ENCODE measurements at places on chromosomes 2 and 18. TPM values are rescaled to one million over a fixed set of nuclear protein-coding genes. Genes with fewer than 3 reads are reported as not detected.
A peak's percentile ranks its signal among the peaks of the same experiment; 100 is the strongest.

GRCh38 chr2:176755537-176756135 is 457.0 kb upstream of the HNRNPA3 start:
- H3K27me3 ChIP-seq = no peaks in the 10 kb centered on the region
- no peak overlapping the region for H3K27ac ChIP-seq
- H3K4me1 ChIP-seq = no peaks in the 10 kb centered on the region

DNA sequence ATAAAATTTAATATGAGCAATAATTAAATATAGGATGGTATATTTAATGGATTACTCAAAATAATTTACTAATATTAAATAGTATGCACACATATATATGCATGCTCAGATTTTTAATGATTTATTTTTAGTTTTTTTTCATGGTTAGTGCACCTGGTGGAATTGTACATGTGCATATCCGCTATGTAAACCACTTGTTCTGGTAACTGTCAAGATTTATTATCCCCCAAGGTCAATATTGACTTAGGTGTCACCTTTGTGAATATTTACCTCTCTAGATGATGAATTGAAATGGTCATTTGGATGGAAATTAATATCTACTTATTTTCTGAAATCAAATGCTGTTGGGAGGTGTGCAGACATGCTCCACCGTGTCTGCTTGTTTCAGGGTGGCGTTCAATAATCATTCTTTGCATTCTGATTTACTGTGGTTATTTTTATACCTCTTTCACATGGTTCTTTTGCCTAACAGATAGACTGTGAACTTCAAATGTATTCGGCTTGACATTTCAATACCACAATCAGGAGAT is 14.7 kb downstream of the CNTNAP5 start:
- no peaks in the 10 kb centered on the region for H3K27me3 ChIP-seq
- no peak for DNase-seq
- no peaks in the 10 kb centered on the region for H3K4me1 ChIP-seq
- no peak overlapping the region for H3K4me3 ChIP-seq
- H3K27ac ChIP-seq = no peak overlapping the region

The TRABD2A gene
- total RNA-seq = 3.0 TPM

The HOXD12 gene
- 0.76 TPM for total RNA-seq

GRCh38 chr2:218820746-218821369 is 10.7 kb downstream of the PRKAG3 start:
- DNase-seq = no peak
- no peak overlapping the region for H3K27ac ChIP-seq
- no peak overlapping the region for H3K4me3 ChIP-seq

The CDH19 gene
- total RNA-seq = 1.8 TPM

The RAB17 gene
- total RNA-seq = 3.5 TPM

GRCh38 chr2:49404108-49404507 is 249.8 kb upstream of the FSHR start:
- H3K4me1 ChIP-seq = no peaks in the 10 kb centered on the region
- no peak overlapping the region for H3K4me3 ChIP-seq
- no peaks in the 10 kb centered on the region for H3K36me3 ChIP-seq
- no peak for DNase-seq
- H3K27ac ChIP-seq = no peak overlapping the region

DNA sequence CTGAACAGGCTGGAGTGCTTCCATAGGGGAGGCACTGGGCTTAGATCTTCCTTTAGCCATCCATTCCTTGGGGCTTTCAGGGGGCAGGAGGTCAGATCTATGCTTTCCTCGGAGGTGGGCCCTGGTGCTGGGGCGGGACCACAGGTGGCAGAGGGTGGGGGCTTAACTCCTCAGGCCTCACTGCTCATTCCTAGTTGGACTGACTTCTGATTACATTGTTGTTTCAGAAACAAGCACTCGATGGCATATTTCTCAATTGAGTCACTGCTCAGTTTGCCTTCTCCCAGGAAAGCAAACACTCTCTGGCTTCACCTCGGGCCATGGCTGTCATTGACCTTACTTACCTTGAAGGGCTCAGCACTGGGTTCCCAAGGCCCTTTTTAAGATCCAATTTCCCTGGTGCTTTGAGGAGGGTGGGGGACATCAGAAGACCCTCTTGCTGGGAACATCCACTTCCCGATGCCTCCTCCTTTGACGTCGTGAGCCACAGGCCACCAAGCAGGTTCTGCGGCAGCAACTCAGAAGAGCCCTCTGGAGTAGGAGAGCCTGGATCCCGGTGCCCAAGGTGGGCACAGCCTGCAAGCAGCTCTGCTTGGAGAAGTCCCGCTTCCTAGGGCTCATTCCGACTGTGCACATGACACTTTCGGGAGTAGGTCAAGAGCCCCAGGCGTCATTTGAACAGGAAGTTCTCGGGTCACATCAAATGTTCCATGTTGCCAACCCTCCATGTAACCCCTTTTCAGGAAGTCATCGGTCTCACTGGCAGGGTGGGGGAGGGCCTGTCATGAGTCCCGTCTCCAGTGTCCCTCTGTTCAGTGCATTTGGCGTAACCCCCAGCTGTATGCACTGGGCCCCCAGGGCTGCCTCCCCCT is 40.6 kb downstream of the SDC1 start:
- H3K27ac ChIP-seq = no peak overlapping the region
- H3K4me1 ChIP-seq = no peaks in the 10 kb centered on the region
- DNase-seq = no peak
- H3K36me3 ChIP-seq = no peaks in the 10 kb centered on the region
- no peaks in the 10 kb centered on the region for H3K27me3 ChIP-seq

DNA sequence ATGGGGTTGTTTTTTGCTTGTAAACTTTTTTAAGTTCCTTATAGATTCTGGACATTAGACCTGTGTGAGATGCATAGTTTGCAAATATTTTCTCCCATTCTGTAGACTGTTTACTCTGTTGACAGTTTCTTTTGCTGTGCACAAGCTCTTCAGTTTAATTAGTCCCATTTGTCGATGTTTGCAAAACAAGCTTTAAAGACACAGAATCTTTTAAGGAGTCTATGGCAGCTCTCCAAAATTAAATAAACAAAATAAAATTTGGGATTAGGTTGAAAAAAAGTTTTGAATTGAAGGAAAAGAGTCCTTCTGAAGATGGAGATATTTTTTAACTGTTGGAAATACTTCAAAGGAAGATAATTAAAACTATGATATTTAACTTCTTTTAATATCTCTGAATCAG is 88.8 kb downstream of the MAP3K20 start:
- no peak overlapping the region for H3K4me3 ChIP-seq
- H3K27ac ChIP-seq = peak overlapping the region; percentile 35
- H3K4me1 ChIP-seq = no peaks in the 10 kb centered on the region
- no peaks in the 10 kb centered on the region for H3K27me3 ChIP-seq
- DNase-seq = no peak

The IGFBP5 gene
- total RNA-seq = 666 TPM

- no peaks in the 10 kb centered on the region for H3K36me3 ChIP-seq
- no peak overlapping the region for H3K4me3 ChIP-seq
- no peak for DNase-seq
- H3K4me1 ChIP-seq = no peaks in the 10 kb centered on the region
- no peak overlapping the region for H3K27ac ChIP-seq
Observed at GRCh38 chr2:156057647-156058046, 274.9 kb downstream of the NR4A2 start.

DNA sequence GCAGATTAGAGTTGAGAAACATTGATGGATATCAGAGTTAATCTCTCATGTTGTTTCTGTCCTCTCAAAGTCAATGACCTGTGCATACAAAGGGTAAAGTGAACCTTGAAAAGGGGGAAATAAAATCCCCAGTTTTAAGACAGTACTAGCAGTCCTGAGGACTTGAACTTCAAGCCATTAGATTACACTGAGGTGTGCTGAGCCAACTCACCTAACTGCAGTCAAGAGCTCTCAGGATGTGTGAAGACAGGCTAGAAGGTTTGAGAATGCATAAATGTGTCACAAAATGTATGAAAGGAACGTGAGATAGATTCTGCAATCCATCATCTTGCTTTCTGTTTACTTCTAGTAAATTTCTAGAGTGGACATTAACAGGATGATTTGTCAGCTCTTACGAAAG is 35.5 kb downstream of the DOCK10 start:
- no peak for DNase-seq
- H3K36me3 ChIP-seq = no peaks in the 10 kb centered on the region
- H3K4me3 ChIP-seq = no peak overlapping the region
- no peak overlapping the region for H3K27ac ChIP-seq
- no peaks in the 10 kb centered on the region for H3K4me1 ChIP-seq

DNA sequence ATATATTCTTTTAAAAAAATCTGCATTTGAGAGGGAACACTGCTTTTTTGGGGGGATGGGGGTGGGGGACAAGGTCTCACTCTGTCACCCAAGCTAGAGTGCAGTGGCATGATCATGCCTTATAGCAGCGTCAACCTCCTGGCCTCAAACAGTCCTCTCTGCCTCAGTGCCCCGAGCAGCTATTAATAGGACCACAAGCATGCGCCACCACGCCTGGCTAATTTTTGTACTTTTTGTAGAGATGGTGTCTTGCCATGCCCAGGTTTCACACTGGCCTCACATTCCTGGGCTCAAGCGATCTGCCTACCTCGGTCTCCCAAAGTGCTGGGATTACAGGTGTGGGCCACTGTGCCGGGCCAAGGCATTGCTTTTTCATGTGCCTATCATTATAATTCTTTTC is 154.2 kb downstream of the ATAD2B start:
- DNase-seq = no peak
- no peak overlapping the region for H3K27ac ChIP-seq

DNA sequence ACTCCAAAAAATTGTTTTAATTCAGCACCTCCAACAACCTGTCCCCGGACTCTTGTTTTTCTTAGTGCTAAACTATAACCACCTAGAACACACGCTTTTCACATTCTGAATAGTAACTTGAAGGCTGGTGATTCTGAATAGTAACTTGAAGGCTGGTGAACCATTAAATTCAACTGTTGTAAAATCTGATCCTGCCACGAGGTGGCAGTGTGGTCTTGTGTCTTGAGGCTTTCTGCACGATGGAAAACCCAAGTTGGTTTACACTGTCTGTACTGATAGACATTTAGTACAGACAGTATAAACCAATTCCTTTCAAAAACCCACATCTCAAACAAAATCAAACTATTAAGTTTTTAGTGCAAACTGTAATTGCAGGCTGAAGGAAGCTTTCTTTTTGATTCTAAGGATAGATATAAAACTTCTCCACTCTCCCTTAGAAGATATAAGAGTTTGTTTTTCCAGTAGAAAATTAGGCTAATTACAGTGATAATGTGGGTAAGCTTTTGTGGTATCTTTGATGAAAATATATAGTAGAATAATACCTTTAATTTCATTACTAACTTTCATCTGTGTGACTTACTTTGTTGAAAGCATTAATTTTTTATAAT is 57.6 kb downstream of the VAPA start:
- no peaks in the 10 kb centered on the region for H3K27me3 ChIP-seq
- H3K4me1 ChIP-seq = no peaks in the 10 kb centered on the region
- H3K27ac ChIP-seq = no peak overlapping the region
- DNase-seq = peak; percentile 71
- H3K4me3 ChIP-seq = no peak overlapping the region

DNA sequence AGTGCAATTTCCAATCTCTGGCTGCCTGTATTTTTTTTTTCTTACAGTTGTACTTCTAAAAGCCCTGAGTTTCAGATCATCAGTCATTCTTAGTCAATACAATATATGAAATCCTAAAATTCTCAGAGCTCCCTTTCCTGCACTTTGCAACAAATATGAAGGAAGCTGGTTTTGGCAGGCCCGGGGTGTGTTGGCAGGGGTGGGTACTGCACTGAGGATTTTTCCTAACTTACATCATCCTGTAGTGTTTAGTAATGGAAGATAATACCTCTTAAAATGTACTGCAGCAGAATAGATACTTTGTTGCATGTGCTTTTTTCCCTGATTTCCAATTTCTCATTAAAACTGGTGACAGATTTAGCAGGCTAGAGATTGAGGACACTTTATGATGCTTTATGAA is 374.6 kb downstream of the PTH2R start:
- DNase-seq = no peak

GRCh38 chr2:70086838-70087701 is at the start of gene PCBP1:
TSS of gene PCBP1 (plus strand) at chr2:70087477. CDS start at chr2:70087744, 267 bp downstream.
- DNase-seq = peak; percentile 96
- no peaks in the 10 kb centered on the region for H3K27me3 ChIP-seq
- no peaks in the 10 kb centered on the region for H3K4me1 ChIP-seq
- H3K27ac ChIP-seq = peak within 1 kb of the TSS; percentile 99
- no peaks in the 10 kb centered on the region for H3K36me3 ChIP-seq

GRCh38 chr2:28653892-28654662 is 97.6 kb upstream of the PPP1CB start:
- no peaks in the 10 kb centered on the region for H3K4me1 ChIP-seq
- peak overlapping the region; percentile 92 for H3K27ac ChIP-seq
- H3K4me3 ChIP-seq = no peak overlapping the region
- no peaks in the 10 kb centered on the region for H3K27me3 ChIP-seq
- no peak for DNase-seq

The QPCT gene
- total RNA-seq = 11.0 TPM

- DNase-seq = no peak
- H3K27me3 ChIP-seq = no peaks in the 10 kb centered on the region
Observed at GRCh38 chr2:207546822-207547221, 17.1 kb downstream of the CREB1 start.

The PDE1A gene
- total RNA-seq = 13.1 TPM

- H3K27ac ChIP-seq = peak overlapping the region; percentile 61
- H3K36me3 ChIP-seq = no peaks in the 10 kb centered on the region
- no peak overlapping the region for H3K4me3 ChIP-seq
- peak; percentile 50 for DNase-seq
- no peaks in the 10 kb centered on the region for H3K4me1 ChIP-seq
Observed at GRCh38 chr2:134393075-134393461, 139.2 kb downstream of the MGAT5 start.

DNA sequence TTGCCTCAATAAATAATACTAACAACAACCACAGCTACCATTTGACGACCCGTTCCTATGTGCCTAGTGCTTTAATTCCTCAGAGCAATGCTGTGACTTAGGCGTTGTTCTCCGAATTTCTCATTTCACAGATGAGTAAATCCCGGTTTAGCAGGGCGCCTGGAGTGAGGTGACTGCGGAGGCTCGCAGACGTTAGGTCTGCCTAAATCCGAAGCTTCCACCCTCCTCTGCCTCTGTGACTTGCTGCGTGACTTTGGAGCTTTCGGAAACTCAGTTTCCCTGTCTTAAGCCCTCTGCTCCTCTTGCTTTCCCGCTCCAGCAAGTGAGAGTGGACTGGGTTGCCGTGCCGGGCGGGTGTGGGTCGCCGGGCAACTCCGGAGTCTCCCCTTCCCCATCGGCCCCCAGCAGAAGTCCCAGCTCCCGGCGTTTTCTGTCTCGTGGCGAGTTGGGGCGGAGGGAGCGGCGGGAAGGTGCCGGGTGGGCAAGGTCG is 711 bp upstream of the ATOH8 start:
- peaks cover 10% of the 10 kb centered on the region for H3K4me1 ChIP-seq
- H3K27ac ChIP-seq = peak overlapping the region; percentile 84
- no peak for DNase-seq
- H3K4me3 ChIP-seq = peak overlapping the region; percentile 65
- no peaks in the 10 kb centered on the region for H3K27me3 ChIP-seq
- H3K36me3 ChIP-seq = no peaks in the 10 kb centered on the region
